ENCODE measurements at places on chromosomes 11 and 22. TPM values are rescaled to one million over a fixed set of nuclear protein-coding genes. Genes with fewer than 3 reads are reported as not detected.
A peak's percentile ranks its signal among the peaks of the same experiment; 100 is the strongest.

- DNase-seq = no peak
These were observed 4.2 kb upstream of the C11orf86 start for GRCh38 chr11:66970807-66971442.

GRCh38 chr22:17742527-17742902, 31.8 kb downstream of the BID start:
- DNase-seq = no peak

TOMM22 gene
- total RNA-seq = 71.1 TPM

POU2F3 gene
- total RNA-seq = 0.19 TPM

- DNase-seq = no peak
These were observed 59.2 kb upstream of the RBFOX2 start for GRCh38 chr22:36087784-36088183.

DNA sequence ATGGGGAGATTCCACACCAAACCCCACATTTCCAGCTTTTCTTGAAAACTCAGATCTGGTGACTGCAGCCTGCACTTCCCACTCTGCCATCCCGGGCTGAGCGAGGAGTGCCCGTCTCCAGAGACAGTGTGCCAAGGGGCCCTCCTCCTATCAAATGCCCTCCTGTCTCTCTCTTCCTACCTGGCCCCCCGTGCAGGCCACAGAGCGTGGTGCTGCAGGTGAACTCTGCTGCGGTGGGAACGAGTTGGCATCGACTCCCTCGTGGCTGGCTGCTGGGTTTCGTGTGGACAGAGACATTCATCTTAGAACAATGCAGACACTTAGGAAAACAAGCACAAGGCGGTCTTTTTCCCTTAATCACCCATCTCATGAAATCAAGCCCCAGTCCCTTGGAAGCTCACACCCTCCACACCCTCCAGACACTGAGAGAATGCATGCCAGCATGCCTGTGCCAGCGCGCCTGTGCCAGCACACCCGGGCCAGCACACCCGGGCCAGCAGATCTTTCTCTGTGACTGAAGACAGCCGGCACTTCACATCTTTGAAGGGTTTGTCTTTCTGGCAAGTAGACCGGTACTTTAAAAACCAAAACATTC, 65.0 kb downstream of the PARVB start:
- no peak for DNase-seq

DNA sequence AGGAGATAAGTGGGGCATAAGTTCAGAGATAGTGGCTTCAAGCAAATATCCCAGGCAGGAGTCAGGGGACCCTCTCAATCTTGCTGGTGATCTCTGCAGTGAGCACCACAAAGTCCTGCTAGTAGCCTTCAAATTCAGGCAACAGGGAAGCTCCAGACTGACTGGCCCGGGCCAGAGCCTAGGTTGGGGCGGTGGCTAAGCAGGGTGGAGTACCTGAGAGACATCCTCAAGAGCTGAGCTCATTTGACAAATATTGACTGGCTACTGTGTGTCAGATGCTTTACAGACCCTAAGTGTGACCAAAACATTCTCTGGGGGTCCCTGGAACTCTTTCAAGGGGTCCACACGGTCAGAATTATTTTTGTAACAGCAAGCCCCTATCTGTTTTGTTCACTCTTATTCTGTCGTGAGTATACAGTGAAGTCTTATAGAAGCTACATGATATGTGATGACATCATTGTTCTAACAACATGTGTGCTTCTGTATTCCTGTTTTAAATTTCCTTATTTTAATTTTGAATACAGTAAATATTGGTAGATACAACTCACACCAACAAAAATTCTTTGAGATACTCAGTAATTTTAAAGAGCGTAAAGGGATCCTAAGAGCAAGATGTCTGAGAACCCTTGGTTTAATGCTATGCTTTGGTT, 71.6 kb downstream of the APIP start:
- no peak for DNase-seq

GRCh38 chr22:38872831-38873248, 824 bp upstream of the CBX6 start:
- peak; percentile 90 for DNase-seq

SLC6A5 gene
- not detected for total RNA-seq

LRRC75B gene
- total RNA-seq = 6.0 TPM

DNA sequence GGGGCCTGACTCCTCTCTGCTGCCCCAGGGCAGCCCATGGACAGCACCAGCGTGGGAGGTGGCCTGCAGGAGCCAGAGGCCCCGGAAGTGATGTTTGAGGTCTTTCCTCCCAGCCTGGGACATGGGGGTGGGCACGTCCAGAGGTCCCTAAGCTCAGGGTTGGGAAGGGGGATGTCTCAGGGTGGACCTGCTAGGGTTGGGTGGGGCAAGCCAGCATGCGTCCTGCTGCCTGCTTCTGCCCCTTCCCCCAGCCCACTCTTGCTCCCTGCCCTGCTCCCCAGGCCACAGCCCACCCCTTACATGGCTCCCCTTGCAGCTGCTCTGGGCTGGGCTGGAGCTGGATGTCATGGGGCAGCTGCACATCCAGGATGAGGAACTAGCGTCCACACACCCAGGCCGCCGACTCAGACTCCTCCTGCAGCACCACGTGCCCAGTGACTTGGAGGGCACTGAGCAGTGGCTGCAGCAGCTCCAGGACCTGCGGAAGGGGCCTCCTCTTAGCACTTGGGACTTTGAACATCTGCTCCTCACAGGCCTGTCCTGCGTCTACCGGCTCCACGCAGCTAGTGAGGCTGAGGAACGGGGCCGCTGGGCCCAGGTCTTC, 1.3 kb downstream of the FAM180B start:
- DNase-seq = no peak

GRCh38 chr11:133834682-133835592, 10.4 kb downstream of the SPATA19 start:
- DNase-seq = peak; percentile 62

GRCh38 chr11:132886335-132886734, 646.0 kb downstream of the OPCML start:
- DNase-seq = no peak

DNA sequence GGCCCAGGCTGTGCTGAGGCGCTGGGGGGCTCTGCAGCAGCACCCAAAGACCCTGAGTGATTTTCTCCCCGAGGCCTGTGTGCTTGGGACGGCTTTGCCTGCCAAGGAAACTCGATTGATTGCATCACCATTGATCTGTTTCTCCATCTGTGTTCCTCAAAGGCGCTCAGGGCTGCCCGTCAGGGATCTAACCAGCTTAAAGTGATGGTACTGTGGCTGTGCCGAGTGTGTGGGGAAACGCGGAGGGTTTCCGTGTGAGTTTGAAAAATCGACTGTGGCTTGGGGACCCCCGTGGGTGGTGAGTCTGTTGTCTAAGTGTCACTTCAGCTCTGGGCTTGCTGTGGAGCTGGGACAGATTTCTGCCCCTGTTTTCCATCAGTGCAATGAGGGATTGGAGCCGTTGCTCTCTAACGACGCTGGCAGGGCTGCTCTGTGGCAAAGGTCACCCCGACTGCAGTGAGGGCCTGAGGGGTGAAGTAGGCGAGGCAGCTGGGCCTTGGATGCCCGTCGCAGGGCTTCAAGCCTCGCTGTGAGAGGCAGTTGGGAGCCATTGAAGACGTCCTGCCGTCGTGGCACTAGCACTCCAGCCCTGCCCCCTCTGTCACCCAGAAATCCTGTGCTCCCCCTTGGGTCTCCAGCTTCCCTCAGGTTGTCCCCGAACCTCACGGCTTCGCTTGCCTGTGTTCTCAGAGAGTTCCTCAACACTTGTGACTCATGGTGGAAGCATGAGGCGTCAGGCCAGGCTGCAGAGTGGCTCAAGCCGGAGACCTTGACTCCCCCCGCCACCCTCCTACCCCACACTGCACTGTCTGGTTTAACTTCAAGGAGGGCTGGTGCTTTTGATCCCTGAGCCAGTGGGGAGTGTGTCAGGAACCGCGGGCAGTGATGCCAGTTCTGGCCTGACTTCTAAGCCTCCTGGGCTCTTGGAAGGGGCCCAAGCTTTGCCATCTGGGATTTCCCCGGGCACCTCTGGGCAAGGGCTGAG, 21.8 kb downstream of the CACNA1I start:
- DNase-seq = no peak

GLYAT gene
- 6.4 TPM for total RNA-seq

IFITM10 gene
- total RNA-seq = 1.5 TPM

- no peak for DNase-seq
These were observed 53.6 kb downstream of the CDKN1C start for GRCh38 chr11:2831781-2832532.

OR5P2 gene
- not detected for total RNA-seq

BTG4 gene
- not detected for total RNA-seq

GRCh38 chr11:93737904-93738612, 3.2 kb downstream of the TAF1D start:
- no peak for DNase-seq

DNA sequence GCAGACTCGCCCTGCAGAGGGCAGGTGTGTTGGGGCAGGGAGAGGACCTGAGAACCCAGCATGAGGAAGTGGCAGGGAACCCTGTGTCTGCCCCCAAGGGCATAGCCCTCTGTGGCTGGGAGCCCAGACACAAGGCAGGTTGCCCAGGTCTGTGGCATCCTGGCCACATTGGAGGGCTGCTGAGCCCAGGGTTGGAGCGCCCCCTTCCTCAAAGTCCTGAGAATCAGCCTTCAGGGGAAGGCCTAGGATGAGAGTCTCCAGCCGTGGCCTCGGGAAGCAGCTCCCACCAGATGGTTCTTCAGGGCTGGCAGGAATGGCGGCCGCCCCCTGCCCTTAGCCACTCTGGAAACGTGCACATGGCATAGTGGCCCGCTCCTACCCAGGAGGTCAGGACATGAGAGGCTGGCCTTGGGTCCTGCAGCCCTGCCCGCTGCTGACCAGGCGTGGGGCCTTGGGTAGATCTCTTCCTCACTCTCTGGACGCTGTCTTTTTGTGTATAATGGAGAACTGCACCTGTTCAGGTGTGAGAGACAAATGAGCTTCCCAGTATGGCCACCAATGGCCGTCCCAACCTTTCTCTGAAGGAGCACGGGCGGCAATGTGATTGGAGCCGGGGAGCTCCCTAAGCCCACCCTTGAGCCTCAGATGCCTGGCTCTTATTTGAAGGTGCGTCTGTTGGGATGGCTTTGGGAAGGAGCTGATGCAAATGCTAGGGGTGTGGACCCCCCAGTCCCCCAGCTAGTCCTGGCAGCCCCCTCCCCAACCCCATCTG, 4.6 kb upstream of the CDC42BPG start:
- DNase-seq = no peak

DNA sequence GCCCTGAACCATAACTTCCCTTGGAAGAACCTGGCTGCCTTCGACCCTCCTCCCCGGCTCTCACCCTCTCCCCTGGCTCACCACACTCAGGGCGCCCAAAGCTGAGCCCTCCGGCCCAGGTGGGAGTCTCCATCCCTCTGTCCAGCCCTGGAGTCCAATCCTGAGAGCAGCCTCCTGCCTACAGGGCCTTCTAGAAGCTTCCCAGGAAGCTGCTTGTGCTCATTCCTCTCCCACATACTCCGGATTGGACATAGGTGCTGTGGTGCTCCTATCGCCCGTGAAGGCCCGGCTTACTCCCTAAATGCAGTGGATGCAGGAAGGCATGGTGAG, 1332.0 kb downstream of the BRD1 start:
- no peak for DNase-seq

- no peak for DNase-seq
These were observed 5.3 kb downstream of the PPM1F start for GRCh38 chr22:21947040-21948014.

- DNase-seq = no peak
These were observed 346.4 kb upstream of the MTNR1B start for GRCh38 chr11:92623055-92623454.

GRCh38 chr11:123351375-123351774, 78.7 kb upstream of the GRAMD1B start:
- DNase-seq = no peak

DNA sequence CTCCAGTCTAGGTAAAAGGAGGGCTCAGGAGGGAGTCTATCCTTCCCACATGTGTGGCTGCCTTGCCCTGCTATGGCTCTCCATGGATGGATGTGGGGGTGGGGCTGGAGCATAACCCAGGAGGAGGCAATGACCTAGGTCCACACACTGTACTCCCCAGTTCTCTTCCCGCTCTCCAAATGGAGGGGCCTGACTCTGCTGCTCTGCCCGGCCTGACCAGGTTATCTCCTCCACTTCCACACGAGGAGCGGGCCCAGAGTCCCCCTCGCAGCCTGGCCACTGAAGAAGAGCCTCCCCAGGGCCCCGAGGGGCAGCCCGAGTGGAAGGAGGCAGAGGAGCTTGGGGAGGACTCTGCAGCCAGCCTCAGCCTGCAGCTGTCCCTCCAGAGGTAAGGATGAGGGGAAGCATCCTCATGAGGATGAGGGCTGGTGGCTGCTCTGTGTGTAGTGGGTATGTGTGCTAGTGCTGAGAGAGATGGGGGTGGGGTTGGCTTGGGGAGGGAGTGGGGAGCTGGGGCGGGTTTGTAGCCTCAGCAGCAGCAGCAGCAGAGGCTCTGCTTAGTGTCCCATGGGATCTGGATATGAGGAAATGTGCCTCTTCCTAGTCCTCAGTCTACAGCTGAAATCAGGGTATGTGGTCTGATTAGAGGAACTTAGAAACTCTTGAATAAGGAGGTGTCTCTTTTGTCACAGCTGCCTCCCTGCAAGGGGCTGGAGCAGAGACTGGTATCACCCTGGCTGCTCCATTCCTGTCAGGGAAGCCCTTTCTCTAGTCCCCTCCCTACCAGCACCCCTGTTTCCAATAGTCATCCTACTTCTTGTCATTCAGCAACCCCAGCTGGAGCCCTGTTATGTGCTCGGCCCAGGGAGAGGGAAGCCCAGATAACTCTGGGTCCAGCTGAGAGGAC, 54.1 kb downstream of the CEP164 start:
- DNase-seq = peak; percentile 65

- DNase-seq = no peak
These were observed 11.2 kb downstream of the CRYBB1 start for GRCh38 chr22:26606611-26607010.

DNA sequence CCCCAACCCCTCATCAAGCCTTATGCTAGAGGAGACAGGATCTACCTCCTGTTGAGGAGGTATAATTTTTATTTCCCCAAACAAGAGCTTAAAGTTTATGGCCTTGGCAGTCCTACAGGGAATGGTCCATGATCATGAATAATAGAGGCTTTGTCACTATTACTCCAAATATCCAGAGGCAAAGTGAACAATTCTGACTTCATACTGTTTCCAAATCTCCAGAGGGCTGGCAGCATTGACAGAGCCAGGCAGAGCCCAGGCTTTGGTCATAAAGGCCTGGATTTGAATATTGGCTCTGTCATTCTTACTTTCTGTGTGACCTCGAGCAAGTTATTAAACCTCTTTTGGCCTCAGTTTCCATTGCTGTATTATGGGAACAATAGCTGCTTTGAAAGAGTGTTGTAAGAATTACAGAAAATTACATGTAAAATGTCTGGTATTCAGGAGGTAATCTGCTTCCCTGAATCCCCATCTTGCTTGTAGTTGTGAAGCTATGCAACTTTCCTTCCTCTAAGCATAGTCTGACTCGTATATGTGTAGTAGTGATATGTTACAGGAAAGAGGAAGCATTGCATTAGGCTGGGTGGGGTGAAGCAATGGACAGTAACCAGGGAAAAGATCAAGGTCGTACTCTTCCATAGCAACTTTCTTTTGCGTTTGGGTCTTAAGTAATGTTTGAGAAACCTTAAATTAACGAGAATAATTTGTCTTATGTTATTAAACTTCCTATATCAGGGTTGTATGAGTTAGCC, 88.8 kb downstream of the CD44 start:
- DNase-seq = no peak

DNA sequence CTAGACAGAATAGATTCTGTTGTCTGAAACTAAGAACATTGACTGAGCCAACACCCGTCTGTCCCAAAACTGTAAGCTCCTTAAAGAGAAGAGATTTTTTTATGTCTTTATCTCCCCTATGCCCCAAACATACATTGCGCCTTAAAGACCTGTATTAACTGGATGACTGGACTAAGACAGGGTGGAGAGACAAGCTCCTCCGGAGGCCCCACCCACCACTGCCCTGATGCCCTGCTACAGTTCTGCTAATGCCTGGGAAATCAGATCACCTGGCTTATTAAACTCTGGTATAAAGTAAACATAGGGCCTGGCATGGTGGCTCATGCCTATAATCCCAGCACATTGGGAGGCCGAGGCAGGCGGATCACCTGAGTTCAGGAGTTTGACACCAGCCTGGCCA, 203.7 kb downstream of the TENM4 start:
- DNase-seq = no peak

Measured in mesenteric fat pad (tissue), 1 donor.